ENCODE measurements at places on chromosomes 7 and 10. TPM values are rescaled to one million over a fixed set of nuclear protein-coding genes. Genes with fewer than 3 reads are reported as not detected.

Gene CYP2C19
- total RNA-seq, result 0.15 TPM

Gene SLC39A12
- total RNA-seq, result not detected

Gene SLC26A3
- total RNA-seq, result not detected

Gene MBLAC1
- total RNA-seq, result 4.1 TPM

Gene CYP2E1
- 3.6 TPM for total RNA-seq

Gene RET
- 0.99 TPM for total RNA-seq

Gene TMEM196
- total RNA-seq, result not detected

Gene ATOH7
- not detected for total RNA-seq

Gene TEX36
- total RNA-seq, result not detected

All from ovary (tissue), 10 donors.